ENCODE measurements at places on chromosomes 12 and 14. TPM values are rescaled to one million over a fixed set of nuclear protein-coding genes. Genes with fewer than 3 reads are reported as not detected.

The TMEM19 gene
- total RNA-seq = 14.9 TPM

DNA sequence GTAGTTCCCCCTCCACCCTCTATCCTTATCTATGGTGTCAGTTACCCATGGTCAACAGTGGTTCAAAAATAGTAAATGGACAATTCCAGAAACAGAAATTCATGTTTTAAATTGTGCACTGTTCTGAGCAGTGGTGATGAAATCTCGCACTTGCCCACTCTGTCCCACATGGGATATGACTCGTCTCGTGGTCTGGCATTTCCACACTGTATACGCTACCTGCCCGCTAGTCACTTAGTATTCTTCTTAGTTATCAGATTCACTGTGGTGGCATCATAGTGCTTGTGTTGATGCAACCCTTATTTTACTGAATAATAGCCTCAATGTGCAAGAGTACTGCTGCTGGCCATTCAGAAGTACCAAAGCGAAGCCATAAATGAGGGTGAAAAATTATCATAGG is 507.0 kb downstream of the SNAPC1 start:
- H3K4me3 ChIP-seq = no peak overlapping the region
- H3K27ac ChIP-seq = no peak overlapping the region
- H3K27me3 ChIP-seq = no peaks in the 10 kb centered on the region
- H3K36me3 ChIP-seq = no peaks in the 10 kb centered on the region
- no peak for DNase-seq

GRCh38 chr14:56082880-56083279 is 35.3 kb upstream of the PELI2 start:
- H3K27ac ChIP-seq = no peak overlapping the region
- H3K36me3 ChIP-seq = no peaks in the 10 kb centered on the region

- H3K27ac ChIP-seq = no peak overlapping the region
- no peak overlapping the region for H3K4me3 ChIP-seq
- no peaks in the 10 kb centered on the region for H3K4me1 ChIP-seq
Observed at GRCh38 chr12:94566345-94566744, 84.0 kb downstream of the TMCC3 start.

DNA sequence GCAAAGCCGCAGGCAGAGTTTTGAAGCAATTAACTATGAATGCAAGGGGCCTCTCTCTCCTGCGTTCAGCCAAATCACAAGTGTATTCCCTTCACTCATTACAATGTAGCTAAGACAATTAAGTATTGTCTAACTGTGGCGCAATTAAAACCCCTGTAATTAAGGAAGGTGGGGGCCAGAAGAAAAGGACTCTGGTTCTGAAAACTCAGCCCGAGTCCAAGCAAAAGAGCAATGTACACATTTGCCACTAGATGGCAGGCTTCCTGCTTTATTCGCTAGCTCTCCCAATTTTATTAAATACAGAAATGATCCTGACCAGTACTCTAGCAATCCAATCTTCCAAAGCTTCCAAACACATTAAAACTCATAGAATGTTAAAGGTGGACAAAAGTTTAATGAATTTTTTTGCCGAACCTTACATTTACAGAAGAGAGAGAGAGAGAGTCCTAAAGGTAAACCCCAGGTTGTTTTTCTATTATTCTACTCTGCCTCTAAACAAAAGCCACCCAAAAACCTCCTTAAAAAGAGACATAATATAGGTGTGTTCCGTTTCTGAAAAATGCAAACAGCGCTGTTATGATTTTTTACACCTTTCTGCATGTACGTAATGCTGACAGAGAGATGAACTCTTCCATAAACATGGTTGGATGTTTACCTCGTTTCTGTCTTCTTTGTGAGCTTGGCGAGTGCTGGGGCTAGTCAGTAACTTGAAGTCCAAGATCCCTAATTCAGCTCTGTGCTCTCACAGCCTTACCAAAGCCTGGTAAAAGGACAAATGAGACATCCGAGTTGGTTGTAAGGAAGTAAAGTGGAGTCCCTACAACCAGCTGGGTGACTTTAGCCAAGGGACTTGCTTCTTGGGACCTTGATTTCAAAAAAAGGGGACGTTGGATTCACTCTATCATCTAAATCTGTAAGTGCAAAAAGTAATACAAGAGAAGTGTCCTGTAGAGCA is 50.9 kb upstream of the VASH1 start:
- peak; percentile 54 for DNase-seq
- no peaks in the 10 kb centered on the region for H3K27me3 ChIP-seq
- H3K4me3 ChIP-seq = no peak overlapping the region
- no peaks in the 10 kb centered on the region for H3K36me3 ChIP-seq
- H3K4me1 ChIP-seq = peaks cover 7% of the 10 kb centered on the region

- peaks cover 16% of the 10 kb centered on the region for H3K4me1 ChIP-seq
- H3K4me3 ChIP-seq = no peak overlapping the region
- no peak for DNase-seq
- no peaks in the 10 kb centered on the region for H3K27me3 ChIP-seq
Observed at GRCh38 chr14:66383771-66384170, 102.4 kb upstream of the CCDC196 start.

GRCh38 chr12:26830783-26831551 is 2.0 kb downstream of the ITPR2 start:
- no peak overlapping the region for H3K27ac ChIP-seq
- no peaks in the 10 kb centered on the region for H3K36me3 ChIP-seq
- no peaks in the 10 kb centered on the region for H3K27me3 ChIP-seq
- DNase-seq = peak; percentile 28

Measured in testis (tissue), 5 donors.